Activated T-cell treated with anti-CD3 and anti-CD28 coated beads for 4 hours (primary cell): ENCODE measurements at places on chromosomes 12 and 14.

GRCh38 chr12:115916910-115917668 lies 360.4 kb downstream of the MED13L start:
- DNase-seq: peak; percentile 71

DNA sequence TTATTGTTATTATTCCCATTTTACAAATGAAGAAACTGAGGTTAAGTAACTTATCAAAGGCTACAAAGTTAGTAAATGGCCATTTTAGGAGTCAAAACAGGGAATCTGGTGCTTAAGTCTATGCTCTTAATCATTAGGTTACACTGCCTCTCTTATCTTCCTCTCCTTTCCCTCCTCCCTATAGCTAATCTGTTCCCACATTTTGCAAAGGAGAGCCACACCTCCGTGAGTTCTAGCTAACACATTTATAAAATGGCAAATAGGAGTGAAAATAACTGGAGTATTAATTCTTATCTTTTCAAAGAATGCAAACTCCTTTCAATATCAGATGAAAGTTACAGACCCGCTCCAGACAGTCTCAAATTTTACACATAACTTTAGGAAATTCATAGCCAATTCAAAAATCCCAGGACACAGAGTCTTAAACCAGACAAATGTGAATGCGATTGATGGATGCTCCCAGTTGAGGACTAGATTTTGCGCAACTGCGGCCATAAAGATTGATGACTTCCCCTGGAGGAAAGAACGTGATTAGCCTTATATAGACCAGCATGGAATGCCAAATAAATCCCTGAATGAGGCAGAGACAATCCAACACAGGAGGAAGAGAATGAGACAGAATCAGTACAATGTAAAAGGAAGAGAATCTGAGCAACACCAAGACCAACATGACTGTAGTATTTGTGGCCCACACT lies 225.0 kb upstream of the ARID2 start:
- no peak for DNase-seq

DNA sequence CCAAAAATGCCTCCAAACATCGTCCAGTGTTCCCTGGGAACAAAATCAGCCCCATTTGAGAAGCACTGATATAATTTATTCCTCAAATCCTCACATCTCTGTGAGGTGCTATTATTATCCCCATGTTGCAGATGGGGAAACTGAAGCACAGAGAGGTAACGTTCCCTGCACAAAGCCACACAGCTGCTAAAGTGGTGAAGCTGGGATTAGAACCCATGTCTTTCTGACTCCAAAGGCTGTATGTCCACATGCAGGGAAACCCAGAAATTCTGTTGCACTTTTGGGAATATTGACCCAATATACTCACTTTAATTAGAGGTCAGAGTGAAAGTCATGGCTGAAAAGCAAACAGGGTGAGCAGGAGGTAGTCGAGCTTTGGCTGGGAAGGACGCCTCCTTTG lies 19.1 kb upstream of the WSCD2 start:
- DNase-seq: no peak

- no peak for DNase-seq
These were observed at the start of gene PTGDR for GRCh38 chr14:52267501-52268278. TSS of gene PTGDR (plus strand) at chr14:52267698. CDS start at chr14:52267815, 117 bp downstream.

DNA sequence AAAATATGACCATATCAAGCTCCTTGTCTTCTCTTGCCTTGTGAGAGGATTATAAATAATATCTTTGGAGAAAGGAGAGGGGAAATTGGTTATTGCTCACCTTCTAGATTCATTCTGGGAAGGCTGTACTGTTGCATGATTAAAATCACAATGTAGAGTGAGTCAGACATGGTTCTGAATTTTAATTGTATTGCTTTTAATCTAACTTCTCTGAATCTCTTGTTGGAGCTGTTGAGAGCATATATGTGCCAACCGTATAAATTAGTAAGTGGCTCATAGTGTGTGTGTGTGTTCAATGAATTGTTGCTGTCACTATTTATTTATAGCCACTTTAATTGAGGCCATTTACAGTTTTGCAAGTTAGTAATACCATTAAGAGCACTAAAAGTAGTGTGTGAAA lies 56.1 kb downstream of the KCNJ8 start:
- no peak for DNase-seq

- DNase-seq: no peak
These were observed 407.0 kb downstream of the MED13L start for GRCh38 chr12:115870510-115870909.

DNA sequence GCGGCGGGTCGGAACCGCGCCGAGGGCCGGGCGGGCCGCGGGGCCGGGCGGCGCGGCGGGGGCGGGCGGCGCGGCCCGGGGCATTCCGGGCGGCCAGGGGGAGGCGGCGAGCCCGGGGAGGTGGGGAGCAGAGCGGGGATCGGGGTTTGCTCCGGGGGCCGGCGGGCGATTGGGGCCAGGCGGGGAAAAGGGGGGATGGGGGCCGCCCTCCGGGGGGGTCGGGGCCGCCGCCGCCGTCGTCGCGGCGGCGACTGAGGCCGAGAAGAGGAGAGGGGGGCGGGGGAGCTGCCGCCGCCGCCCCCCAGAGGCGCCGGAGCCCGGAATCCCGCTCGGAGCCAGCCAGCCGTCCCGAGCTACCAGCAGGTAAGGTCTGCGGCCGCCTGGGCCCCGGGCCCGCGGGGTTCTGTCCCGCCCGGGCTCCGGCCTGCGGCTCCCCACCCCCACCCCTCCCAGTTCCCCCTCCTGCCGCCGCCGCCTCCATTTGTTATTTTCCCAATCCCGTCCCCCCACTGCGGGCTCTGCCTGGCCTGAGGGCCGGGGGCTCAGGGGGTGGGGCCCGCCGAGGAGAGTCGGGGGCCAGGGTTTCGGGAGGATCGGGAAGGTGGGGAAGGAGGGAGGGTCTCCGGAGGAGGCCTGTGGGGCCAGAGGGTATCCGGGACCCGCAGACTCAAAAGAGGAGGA lies 403 bp downstream of the ATN1 start:
- DNase-seq: no peak

- no peak for DNase-seq
These were observed 295.7 kb upstream of the PRKD1 start for GRCh38 chr14:30223385-30223785.

GRCh38 chr12:24960222-24960855 lies 11.4 kb upstream of the BCAT1 start:
- DNase-seq: peak; percentile 9

GRCh38 chr12:111211910-111212757 lies 156.8 kb downstream of the PHETA1 start:
- DNase-seq: no peak

- DNase-seq: no peak
These were observed 18.8 kb downstream of the CEP170B start for GRCh38 chr14:104883681-104884361.

GRCh38 chr14:102196902-102197230 lies 57.2 kb downstream of the WDR20 start:
- no peak for DNase-seq

- DNase-seq: no peak
These were observed 64.9 kb upstream of the DICER1 start for GRCh38 chr14:95222151-95222631.

- no peak for DNase-seq
These were observed 56.9 kb downstream of the PARP11 start for GRCh38 chr12:3816266-3816665.

DNA sequence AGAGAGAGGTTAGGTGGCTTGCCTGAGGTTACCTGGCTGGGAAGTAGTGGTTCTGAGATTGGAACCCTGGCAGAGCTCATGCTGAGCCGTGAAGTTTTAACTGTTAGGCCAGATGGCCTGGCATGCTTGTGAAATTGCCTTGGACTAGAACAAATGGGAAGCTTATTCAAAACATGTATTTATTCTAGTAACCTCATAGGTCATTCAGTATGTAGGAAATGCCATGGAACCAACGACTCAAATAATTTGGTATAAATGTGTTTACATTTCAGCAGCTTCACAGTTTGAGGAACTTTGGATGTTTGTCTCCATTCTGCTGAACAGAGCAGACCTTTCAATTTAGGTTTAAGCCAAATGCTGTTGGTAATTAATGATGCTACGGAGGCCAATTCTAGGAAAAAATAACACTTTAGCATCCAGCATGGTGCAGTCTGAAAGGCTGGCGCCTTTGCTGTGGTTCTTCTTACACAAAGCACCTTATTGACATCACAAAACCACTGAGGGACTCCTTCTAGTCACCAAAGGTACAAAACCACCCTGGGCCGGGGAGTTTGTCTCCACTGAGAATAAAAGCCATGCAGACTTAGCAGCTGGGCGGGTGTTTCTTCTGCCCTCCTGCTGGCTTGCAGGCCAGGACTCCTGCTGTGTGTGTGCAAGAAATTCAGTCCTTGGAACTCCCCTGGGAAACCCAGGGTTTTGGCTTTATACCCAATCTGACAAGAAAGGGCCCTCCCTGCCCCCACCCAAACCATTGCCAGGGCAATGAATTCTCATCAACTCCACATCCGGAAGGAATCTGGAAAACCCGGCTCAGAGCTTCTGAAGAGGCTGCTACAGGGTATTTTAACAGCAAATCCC lies 64.2 kb downstream of the ELK3 start:
- DNase-seq: no peak

GRCh38 chr12:6444704-6445688 lies at the start of gene CD27:
TSS of gene CD27 (plus strand) at chr12:6444955. CDS start at chr12:6445096, 141 bp downstream.
- DNase-seq: no peak

GRCh38 chr12:126944684-126945083 lies 1322.3 kb upstream of the TMEM132C start:
- no peak for DNase-seq

- no peak for DNase-seq
These were observed 9.4 kb downstream of the COX16 start for GRCh38 chr14:70350078-70350477.

- DNase-seq: no peak
These were observed 7.0 kb upstream of the RASSF3 start for GRCh38 chr12:64603183-64603841.

- no peak for DNase-seq
These were observed 6.7 kb upstream of the FAM222A start for GRCh38 chr12:109706747-109707469.

DNA sequence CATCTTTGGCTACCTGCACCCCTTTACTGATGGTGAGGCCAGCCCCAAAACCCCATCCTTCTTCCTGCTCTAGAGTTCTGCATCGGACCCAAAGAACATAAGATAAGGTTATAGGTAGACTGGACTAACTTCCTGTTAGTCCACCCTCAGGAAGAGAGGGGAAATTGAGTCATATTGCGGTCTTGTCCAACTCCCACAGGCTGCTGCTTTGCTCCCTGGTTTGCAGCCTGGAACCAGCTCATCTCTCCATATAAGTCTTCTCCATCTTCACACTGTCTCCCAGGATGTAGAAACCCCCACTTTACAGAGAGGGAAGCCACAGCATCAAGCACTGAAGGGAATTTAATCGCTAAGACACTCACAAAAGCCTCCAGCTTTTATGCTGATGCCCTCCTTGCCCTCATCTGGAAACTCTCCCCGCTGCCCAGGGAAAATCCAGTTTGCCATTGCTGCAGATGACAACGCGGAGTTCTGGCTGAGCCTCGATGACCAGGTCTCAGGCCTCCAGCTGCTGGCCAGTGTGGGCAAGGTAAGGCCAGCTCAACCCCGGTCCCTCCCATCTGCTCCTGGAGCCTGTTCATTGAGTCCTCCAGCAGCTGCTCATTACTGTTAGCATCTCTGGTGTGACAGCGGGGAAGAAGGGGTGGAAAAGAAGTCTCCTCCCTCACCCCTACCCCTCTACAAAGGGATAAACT lies 85.3 kb downstream of the B4GALNT3 start:
- no peak for DNase-seq

DNA sequence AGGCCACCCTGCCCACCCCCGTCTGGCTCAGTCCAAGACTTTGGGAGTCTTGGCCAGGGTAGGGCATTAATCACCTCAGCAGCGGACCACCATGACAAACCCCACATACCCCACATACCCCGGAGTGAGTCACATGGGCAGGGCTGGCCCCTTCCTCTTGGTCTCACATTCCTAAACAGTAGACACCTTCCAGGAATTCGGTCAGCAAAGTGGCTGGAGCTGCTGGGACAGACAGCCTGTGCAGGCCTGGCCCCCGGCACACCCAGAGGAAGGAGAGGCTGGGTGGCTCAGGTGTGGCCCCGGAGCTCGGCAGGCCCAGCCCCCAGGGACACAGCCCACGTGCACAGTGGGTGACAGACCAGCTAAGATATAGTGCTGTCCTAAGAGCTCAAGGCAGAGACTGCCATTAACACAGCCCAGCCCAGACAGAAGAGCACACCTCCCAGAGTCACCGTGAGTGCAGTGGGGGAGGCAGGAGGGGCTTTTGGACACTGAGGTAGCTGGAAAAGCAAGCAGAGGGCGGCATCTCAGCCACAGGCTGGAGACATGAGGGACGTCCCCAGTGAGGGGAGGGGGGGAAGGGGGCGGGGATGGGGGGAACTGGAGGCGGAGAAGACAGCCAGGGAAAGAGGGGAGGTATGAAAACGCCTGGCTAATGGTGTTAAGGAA lies 24.0 kb downstream of the CCDC85C start:
- no peak for DNase-seq

DNA sequence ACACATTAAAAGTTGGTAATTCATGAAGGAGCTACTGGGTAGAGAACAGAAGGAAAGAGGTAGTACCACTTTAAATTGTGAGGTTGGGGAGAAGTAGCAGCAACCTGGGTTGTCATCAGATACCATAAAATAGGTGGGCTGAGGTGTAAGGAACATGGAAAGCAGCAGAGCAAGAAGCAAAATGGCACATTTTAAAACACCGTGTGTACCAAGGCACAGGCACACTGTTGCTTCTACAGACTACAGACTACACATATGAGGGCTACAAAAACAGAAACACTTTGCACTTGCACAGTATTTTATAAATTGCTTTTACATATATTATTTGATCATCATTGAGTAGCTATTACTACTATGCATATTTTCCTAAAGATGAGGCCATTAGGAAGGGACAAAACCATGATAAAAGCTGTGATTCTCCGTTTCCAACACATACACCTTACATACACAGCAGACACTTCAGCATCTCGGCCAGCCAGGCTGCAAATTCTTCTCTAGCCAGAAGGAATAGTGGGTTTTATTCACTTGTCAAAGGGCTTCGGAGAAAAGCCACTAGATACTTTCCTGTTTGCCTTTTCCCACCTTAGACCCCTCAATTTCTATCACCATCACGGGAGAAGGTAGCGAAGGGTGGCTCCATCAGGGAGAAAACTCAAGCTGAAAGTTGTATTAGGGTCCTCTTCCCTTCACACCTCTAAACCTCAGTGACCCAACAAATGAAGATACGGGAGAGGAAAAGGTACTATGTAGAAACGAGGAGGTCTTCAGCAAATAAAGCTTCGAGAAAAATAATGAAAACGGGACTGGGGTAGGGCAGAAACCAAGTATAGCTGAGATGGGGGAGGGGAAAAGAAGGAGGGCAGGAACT lies 1.6 kb downstream of the PYM1 start:
- no peak for DNase-seq
